ENCODE measurements at places on chromosomes 4 and X. TPM values are rescaled to one million over a fixed set of nuclear protein-coding genes. Genes with fewer than 3 reads are reported as not detected.

PAGE1 gene
- not detected for total RNA-seq

DGKK gene
- not detected for total RNA-seq

NUP62CL gene
- 1.8 TPM for total RNA-seq

KDR gene
- total RNA-seq = not detected

MAGEA1 gene
- not detected for total RNA-seq

MFAP3L gene
- total RNA-seq = 1.7 TPM

RAB33A gene
- total RNA-seq = 33.1 TPM

ADGRL3 gene
- total RNA-seq = not detected

TMEM150C gene
- total RNA-seq = not detected

GASK1B gene
- total RNA-seq = 0.60 TPM

ATP6AP1 gene
- 51.1 TPM for total RNA-seq

- DNase-seq = no peak
Measured at GRCh38 chrX:24395775-24396174, 35.3 kb downstream of the SUPT20HL1 start.

- no peak for DNase-seq
Measured at GRCh38 chrX:107711521-107712181, 63.9 kb downstream of the TSC22D3 start.

GRCh38 chr4:87088186-87088585 is 132.2 kb downstream of the KLHL8 start:
- DNase-seq = no peak

DNA sequence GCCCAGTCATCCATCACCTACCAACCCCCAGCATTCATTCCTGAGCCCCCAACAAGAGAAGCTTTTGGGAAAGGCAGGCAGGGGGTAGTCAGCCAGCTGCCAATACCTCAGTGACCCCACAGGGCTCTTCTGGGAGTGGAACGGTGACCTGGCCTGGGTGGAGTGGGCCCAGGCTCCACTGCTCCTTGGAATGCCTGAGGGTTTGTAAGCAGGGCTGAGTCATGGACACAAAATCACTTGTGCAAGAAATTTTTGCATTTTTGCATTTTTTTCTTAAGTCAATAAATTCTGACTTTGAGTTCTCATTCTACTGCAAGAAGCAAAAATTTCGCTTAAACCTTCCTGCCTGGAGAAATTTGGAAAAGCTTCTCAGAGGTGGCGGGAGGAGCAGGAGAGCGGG is 18.5 kb downstream of the SORCS2 start:
- no peak for DNase-seq

DNA sequence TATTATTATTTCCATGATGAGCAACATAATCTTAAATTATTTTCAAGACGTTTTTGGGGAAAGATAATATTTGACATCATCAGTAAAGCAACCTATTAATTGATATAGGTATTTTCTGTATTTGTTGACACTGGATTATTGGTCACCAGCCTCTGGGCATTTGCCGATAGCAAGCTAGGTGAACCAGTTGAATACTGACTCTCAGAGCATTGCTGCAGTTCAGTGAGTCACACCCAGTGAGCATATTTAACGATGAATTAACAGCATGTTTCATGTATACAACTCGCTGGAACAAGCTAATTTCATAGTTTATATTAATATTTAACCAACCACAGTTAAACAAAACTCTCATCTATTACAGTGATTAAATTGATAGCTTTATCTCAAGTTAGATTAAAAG is 1006.0 kb upstream of the DIAPH2 start:
- no peak for DNase-seq

DNA sequence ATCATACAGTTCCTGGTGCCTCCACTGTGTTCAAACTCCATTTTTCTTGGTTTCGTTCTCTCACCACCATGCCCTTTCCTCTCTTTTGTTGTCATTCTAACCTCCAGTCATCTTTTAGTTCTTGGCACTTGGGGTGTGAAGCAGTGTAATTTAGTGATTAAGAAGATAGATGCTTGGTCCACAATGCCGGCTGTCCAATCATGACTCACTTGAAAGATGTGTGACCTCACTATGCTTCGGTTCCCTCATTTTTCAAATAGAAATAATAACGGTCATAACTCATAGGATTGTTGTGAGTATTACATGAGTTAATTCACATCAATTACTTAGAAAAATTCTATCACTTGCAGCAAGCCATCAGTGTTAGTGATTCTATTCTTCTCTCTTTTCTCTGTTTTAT is 327.8 kb downstream of the ADGRL3 start:
- no peak for DNase-seq

DNA sequence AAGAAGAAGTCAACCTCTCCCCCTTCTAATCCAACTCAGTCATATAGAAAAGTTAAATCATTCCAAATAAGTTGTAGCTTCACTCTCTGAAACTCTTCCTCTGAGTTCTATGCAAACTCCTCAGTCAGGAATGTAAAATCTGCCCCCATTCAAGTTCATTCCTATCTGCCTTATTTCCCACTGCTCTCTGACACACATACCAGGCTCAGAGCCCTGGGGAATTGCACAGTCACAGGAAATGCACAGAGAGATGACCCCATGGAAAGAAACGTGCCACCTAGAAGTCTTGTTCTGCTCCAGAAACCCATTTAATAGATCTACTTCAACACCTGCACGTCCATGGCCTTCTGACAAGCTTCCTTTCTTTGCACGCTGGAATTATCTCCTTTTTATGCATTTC is 236.0 kb upstream of the VCX3A start:
- no peak for DNase-seq

- no peak for DNase-seq
Measured at GRCh38 chrX:68503836-68504636, 5.2 kb downstream of the YIPF6 start.

GRCh38 chrX:16659321-16659720 is 9.4 kb downstream of the S100G start:
- DNase-seq = no peak

DNA sequence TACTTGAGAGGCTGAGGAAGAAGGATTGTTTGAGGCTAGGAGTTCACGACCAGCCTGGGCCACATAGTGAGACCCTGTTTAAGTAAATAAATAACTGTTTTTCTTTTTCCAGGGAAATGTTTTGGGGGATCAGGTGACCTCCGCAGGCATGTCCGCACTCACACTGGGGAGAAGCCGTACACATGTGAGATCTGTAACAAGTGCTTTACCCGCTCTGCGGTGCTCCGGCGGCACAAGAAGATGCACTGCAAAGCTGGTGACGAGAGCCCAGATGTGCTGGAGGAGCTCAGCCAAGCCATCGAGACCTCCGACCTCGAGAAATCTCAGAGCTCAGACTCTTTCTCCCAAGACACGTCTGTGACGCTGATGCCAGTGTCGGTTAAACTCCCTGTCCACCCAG is 30.5 kb downstream of the ZBTB49 start:
- no peak for DNase-seq

GRCh38 chr4:84948056-84948455 is 18.4 kb downstream of the WDFY3 start:
- DNase-seq = no peak

- DNase-seq = no peak
Measured at GRCh38 chrX:49878128-49878833, 1.0 kb upstream of the USP27X start.

- no peak for DNase-seq
Measured at GRCh38 chrX:20668550-20668949, 401.8 kb upstream of the RPS6KA3 start.

DNA sequence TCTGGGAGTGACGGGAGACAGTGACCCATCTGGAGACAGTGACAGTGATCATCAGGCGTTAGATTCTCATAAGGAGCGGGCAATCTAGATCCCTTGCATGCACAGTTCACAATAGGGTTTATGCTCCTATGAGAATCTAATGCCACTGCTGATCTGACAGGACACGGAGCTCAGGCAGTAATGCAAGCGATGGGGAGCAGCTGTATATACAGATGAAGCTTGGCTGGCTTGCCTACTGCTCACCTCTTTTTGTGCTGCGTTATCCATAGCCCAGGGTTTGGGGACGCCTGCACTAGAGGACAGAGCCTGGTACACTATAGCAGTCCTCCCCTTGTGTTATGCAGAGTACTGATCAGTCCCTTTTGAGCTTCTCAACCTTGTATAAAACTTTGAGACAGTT is 23.5 kb downstream of the NFKB1 start:
- no peak for DNase-seq

- DNase-seq = no peak
Measured at GRCh38 chrX:109952985-109953905, 49.7 kb upstream of the TMEM164 start.

GRCh38 chr4:107069049-107069448 is 32.9 kb upstream of the DKK2 start:
- no peak for DNase-seq

- DNase-seq = no peak
Measured at GRCh38 chr4:62199291-62199810, 999.2 kb downstream of the ADGRL3 start.

- no peak for DNase-seq
Measured at GRCh38 chr4:63589796-63590195, 819.5 kb downstream of the TECRL start.

DNA sequence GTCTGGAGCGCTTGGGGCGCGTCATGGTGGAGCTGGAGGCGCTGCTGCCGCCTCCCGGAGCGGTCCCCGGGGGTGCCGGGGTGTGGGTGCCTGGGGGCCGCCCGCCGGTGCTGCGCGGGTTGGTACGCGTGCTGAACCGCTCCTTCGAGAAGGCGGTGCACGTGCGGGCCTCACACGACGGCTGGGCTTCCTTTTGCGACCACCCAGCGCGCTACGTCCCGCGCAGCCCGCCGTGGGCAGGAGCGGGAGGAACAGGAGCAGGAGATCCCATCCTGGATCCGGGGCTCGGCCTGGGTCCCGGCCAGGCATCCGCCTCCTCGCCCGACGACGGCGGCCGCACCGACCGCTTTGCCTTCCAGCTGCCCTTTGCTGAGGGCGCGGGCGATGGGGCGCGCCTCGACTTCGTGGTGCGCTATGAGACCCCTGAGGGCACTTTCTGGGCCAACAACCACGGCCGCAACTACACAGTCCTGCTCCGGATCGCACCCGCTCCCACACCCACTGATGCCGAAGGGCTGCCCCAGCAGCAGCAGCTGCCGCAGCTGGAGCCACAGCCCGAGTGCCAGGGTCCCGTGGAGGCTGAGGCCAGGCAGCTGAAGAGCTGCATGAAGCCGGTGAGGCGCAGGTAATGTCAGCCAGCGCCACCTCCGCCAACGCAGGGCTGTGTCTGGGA is 792 bp downstream of the PPP1R3F start:
- no peak for DNase-seq

DNA sequence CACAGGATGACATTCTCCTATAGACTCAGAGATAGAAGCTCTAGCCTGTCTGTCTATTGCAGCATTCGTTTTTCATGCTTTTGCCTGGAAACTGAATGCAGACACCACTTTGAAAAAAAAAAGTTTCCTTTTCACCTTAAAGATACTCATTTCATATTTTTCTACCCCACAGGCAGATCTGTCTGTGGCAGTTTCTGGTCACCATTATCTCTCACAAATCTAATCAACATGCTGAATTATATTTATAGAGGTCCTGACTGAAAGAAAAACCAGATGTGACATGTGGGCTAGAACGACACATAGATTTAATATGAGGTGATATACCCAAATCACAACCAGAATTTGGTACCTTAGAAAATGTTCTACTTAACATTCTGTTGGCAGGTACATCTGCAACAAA is 28.2 kb downstream of the ADGRG4 start:
- DNase-seq = no peak

- no peak for DNase-seq
Measured at GRCh38 chr4:128305942-128306341, 18.3 kb upstream of the PGRMC2 start.

- no peak for DNase-seq
Measured at GRCh38 chrX:29617276-29617675, 598.1 kb upstream of the MAGEB2 start.

DNA sequence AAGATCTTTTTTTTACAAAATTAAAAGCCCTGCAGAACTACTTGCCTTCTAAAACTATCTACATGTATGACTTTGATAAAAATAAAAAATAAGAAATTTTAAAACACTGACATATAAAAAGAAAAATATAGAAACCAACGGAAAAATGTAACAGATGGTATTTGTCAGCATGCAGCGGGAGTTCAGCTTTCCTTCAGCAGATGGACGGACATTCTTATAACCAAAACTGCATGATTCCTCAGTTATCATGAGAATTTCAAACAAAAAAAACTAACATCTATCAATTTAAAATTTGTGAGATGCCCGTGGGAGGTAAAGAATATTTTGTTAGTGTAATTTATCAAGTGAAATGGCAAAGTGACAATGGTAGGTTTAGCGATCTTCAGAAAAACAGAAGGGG is 23.2 kb downstream of the RWDD4 start:
- DNase-seq = no peak

DNA sequence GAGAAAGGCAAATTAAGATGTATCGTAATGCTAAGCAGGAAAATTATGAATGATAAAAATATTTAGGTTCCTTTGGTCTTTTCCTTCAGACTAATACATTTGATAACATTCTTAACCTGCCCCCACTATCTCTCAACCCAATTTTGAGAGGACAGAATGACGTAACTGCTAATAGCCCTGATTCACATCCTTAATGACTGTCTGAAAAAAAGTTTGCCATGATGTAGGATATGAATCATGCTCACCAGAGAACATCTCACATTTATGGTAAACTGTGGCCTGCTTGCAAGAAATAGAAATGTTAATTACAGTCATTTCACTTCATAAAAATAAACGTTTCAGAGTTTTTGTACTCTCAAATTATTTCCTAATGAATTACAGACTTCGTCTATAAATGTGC is 128.0 kb upstream of the VEGFC start:
- DNase-seq = no peak

DNA sequence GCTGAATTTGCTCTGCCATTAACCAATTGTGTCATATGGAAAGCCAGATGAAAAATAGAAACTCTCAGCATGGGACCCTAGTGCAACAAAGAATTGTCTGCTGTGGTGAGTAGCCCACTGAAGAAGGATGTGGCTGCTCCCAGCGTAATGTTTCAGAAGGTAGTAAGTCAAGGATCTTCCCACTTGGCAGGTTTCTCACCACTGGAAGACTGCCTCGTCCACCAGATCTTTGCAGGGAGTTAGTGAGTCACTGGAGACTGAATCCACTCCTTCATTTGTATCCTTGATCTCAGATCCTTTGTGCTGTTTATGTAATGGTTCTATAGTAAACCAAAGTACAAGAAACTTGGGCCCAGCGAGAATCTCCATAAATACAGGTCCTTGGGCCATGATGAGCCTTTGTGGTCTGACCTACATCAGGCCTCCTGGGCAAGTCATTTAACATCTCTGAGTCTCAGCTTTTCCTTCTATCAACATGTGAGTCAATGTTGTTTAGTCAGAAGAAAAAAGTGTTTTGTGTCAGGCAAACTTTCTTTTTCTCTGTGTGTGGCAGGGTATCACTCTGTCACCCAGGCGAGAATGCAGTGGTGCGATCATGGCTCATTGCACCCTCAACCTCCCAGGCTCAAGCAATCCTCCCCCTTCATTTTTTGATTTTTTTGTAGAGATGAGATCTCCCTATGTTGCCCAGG is 78.0 kb upstream of the CCDC160 start:
- no peak for DNase-seq

GRCh38 chr4:16466581-16466980 is 240.3 kb upstream of the TAPT1 start:
- DNase-seq = no peak

Data from activated naive CD8-positive, alpha-beta T cell treated with anti-CD3 and anti-CD28 coated beads, Interleukin-2, amount 10 ng/mL, durations not matched to agents 7 days and 5 days (primary cell).